ENCODE measurements at places on chromosomes 3 and 15. TPM values are rescaled to one million over a fixed set of nuclear protein-coding genes. Genes with fewer than 3 reads are reported as not detected.

- no peaks in the 10 kb centered on the region for H3K27me3 ChIP-seq
- no peak for DNase-seq
- peaks cover 3% of the 10 kb centered on the region for H3K4me1 ChIP-seq
- H3K36me3 ChIP-seq: no peaks in the 10 kb centered on the region
- H3K27ac ChIP-seq: no peak overlapping the region
Measured at GRCh38 chr3:104040896-104041295, 1325.8 kb upstream of the ALCAM start.

Gene KLHL6
- total RNA-seq: not detected

- no peaks in the 10 kb centered on the region for H3K27me3 ChIP-seq
- DNase-seq: no peak
- no peak overlapping the region for H3K4me3 ChIP-seq
- no peak overlapping the region for H3K27ac ChIP-seq
Measured at GRCh38 chr3:5479229-5479799, 291.8 kb downstream of the EDEM1 start.

Gene ZNF501
- 4.9 TPM for total RNA-seq

Gene GRAMD2A
- not detected for total RNA-seq

DNA sequence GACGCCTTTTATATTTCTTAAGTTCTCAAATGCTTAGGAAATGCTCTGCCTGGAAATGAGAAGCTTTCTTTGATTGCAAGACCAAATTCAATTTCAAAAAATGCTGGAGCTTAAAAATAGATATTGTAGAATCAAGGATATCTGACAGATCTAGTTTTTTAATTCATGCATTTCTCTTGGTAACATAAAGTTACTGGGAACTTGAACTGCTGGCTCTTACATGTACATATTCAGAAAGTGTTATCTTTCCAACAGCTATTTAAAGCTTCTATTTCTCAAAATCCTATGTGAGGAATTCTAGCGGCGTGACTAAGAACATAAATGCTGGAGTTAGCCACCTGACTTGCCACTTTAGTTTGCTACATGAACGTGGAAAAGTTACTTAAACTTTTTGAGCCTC is 109.3 kb downstream of the C3orf38 start:
- no peak overlapping the region for H3K27ac ChIP-seq
- no peaks in the 10 kb centered on the region for H3K4me1 ChIP-seq
- DNase-seq: no peak
- H3K36me3 ChIP-seq: no peaks in the 10 kb centered on the region
- H3K27me3 ChIP-seq: peaks cover 17% of the 10 kb centered on the region
